Foreskin keratinocyte (primary cell): ENCODE measurements at places on chromosomes 7 and 10. TPM values are rescaled to one million over a fixed set of nuclear protein-coding genes. Genes with fewer than 3 reads are reported as not detected.

GRCh38 chr7:7256731-7257274 lies 74.5 kb downstream of the C1GALT1 start:
- DNase-seq: no peak

- no peak for DNase-seq
Measured at GRCh38 chr10:71285986-71286385, 33.1 kb upstream of the SLC29A3 start.

DNA sequence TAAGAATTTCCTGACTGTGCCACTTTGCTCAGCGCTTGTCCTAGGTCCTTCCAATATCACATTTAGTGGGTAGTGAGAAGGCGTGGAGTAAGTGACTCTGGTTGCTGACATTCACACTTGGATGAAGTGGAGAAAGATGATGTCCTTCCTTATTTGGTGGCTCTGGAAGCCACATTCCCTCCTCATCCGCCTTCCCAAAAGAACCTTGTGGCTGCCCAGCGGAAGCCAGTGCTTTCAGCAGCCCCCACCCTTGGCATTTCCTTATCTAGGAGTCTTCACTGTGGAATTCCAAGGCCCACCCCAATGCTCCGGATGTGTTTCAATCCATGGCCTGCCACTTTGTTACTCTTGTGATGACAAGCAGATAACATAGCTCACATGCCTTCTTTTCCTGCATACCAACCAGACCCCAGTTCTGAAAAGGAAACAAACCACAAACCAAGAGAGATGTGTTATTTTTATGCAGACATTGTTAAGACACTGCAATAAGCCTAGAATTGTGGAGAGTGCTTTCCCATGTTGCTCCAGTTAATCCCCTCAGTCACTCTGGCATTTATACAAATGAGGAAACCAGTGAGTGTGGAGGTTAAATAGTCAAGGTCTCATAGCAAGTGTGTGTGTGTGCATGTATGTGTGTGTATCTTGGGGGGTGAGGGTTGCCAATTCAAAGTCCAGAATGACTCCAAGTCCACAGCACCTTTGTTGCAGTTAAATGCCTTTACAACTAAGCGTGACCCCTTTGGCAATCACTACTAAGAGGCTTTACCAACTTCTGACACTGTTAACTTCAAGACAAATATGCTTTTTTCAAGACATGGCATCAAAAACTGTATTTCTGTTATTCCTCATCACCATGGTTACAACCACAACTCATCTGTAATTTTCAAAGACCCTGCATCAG lies 10.3 kb upstream of the ANKRD1 start:
- DNase-seq: no peak

DNA sequence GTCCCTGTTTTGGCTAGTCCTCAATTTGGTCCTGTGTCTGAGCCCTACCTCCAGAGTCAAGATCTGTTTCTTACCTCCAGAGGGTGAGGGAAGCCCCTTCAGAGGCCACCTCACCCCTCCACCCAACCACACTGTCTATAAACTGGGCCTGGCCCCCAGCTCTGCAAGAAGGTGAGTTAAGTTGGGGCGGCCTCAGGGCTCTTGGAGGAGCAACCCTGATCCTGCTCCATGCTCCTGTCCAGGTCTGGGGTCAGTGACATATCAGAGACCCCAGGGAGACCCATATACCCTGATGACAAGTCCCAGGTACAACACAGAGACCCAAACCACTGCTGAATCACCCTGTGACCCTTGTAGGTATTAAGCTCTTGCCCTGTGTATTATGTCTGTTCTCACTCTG lies 69.5 kb downstream of the MYL10 start:
- DNase-seq: no peak

DNA sequence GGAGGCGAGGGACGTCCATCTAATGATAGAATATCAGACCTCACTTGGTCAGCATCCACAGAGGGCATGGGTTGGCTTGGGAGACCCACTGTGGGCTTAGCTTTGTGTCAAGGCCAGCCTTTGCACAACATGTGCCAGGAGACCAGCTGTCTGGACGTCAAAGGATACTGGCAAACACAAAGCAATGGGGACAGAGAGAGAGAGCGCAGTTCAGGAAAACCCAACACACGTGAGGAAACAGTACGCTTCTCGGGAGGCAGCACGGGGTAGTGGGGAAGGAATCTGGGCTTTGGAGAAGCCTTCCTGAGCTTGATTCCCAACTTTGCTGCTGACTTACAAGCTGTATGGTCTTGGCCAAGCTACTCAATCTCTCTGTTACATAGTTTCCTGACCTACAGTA lies 14.7 kb downstream of the PRLHR start:
- no peak for DNase-seq

DNA sequence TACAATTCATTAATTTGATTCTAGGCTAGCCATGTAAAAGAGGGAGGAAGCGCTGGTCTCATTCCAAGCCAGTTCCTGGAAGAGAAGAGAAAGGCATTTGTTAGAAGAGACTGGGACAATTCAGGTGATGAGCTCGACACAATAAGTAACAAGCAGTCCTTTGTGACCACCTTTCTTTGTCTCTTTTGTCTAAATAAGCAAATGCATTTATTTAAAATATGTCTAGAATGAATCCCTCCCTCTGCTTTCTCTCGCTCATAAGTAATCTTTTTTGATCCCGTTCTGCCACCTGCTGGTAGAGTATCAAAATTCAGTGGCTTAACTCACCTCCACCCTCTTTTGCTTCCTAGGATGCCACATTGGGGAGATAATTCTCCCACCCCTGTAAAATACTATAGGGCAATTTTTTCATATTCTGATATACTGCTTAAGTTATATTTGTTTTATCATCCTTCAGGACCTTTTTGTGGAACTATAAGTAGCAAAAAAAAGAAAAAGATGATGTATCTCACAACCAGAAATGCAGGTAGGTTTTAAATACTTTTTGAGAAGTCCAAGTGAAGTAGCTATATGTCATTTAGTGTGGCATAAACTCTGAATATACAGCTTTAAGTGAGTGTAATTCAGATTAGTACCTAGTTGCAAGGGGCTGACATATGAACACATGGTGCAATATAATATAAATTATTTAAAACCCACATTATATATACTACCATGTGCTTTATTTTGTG lies 91.5 kb downstream of the GSDME start:
- DNase-seq: peak; percentile 28

- no peak for DNase-seq
Measured at GRCh38 chr7:148058092-148058491, 532.5 kb upstream of the C7orf33 start.

DNA sequence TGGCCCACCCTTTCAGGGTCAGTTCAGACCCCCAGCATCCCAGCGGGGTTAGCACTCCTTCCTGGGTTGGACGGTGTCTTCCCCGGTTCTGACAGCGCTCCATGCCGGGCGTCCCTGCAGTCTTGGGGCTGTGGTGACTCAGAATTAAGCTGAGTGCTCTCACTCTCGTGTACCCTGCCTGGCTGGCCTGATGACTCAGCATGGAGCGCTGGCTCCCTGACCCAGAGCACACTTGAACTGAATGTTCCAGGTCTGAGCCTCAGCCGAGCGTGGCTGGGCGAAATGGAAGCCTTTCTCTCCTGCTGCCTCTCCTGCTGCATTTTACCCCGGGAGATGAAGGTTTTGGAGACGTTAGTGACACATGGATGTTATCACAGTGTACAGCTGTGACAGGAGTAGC lies 7.1 kb downstream of the BAG3 start:
- peak; percentile 64 for DNase-seq

DNA sequence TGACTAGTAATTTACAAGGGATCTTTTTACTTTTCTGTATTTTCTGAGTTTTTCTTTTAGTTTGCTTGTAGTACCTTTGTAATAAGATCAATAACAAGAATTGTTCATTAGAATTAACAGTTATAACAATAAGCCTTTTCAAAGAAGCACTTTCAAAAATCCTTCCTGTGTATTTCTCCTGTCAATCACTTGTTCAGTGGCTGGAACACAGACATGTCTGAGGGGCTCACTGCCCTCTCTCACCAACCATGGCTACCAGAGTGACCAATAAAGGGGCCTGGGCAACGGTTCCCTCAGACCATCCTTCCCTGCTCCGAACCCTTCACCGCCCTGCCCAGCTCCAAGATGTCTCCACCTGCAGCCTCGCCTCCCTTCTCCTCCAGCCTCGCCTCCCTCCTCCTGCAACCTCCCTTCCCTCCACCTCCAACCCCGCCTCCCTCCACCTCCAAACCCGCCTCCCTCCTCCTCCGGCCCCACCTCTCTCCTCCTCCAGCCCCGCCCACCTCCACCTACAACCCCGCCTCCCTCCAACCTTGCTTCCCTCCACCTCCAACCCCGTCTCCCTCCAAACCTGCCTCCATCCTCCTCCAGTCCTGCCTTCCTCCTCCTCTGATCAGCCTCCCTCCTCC lies 353.4 kb downstream of the TNS3 start:
- no peak for DNase-seq

- no peak for DNase-seq
Measured at GRCh38 chr10:35172574-35172973, 45.9 kb downstream of the CREM start.

DNA sequence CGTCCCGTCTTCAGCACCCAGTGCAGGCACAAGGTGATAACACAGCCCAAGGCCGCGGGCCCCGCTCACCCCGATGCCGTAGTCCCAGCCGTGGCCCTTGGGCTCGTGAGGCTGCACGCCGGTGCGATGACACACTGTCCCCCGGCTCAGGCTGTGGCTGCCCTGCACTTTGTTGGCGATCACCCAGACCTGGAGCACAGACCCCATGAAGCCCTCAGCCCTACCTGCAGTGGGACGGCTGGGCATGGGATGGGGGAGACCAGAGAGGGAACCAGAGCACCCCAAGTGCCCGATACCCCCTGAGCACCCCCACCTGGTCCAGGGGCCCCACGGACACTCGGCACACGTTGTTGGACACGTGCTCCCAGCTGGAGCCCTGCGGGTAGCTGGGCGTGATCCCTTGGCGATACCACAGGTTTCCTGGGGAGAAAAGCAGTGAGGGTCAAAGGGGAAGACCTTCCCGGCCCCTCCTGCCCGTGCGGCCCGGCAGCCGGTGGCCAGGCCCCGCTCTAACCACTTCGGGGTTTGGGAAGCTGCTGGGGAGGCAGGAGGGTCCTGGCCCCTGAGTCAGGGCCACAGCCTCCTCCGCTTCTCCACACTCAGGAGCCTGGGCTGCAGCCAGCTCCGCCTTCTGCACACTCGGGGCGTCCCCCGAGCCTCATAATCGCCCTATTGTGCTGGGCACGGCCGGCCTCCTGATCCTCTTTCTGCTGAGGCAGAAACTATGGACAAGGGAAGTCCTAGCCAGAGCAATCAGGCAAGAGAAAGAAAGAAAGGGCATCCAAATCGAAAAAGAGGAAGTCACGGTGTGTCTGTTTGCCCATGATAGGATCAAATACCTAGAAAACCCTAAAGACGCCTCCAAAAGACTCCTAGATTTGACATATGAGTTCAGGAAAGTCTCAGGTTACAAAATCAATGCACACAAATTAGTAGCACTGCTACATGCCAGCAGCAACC lies 6.7 kb downstream of the BHLHA15 start:
- no peak for DNase-seq

GRCh38 chr7:144565586-144565985 lies 162.1 kb upstream of the NOBOX start:
- no peak for DNase-seq

GRCh38 chr7:158976468-158976848 lies 120.1 kb downstream of the DYNC2I1 start:
- DNase-seq: no peak

DNA sequence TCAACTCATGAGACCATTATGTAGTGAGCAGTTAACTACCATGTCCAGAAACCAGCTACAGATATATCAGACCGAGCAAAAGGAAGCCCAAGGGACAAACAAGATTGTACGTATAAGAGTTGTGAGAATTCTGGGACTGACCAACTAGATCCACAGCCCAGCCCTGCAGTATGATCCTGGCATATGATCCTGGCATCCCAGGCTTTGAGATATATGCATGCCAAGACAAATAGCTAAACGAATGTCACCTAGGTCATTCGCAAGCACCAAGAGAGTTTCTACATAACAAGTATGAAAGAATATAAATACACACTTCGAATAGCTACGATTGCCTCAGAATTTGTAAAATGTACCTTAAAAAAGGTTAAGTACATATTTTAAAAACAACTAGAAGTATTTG lies 56.4 kb upstream of the PMPCB start:
- DNase-seq: no peak

- peak; percentile 60 for DNase-seq
Measured at GRCh38 chr7:134697205-134697886, 50.7 kb downstream of the BPGM start.

DNA sequence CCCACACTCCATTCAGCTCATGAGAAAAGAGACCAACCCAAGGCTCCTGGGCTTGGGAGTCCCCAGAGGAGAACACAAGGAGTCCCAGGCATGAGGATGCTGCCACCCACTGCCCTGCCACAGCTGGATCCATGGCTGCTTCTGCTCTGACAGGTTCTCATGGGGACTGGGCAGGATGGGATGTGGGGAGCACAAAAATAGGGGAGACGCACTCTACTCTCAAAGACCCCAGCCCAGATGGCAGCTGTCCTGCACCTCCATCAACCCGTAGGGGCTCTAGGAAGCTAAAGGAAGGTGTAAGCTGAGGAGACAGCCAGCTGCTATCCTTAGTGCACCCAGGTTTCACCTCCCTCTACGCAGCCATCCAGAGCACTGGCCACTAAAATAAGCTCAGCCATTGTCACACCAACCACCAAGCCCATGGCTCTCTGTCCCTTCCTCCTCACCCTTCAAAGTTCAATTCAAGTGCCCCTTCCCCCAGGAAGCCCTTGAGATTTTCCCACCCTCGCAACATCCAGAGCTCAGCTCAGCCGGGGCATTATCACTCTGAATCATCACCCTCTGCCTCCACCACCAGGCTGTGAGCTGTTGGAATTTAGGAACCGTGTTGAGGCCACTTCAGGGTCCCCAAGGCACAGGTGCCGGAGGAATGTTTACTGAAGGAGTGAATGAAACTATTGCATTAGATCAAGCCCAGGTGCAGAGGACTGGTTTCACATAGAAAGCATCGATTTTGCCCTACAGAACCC lies 142.1 kb downstream of the GRID1 start:
- DNase-seq: no peak

GRCh38 chr10:86971232-86971991 lies 3.1 kb downstream of the ADIRF start:
- DNase-seq: peak; percentile 71

- peak; percentile 38 for DNase-seq
Measured at GRCh38 chr7:70698219-70698832, 433.6 kb upstream of the GALNT17 start.

GRCh38 chr10:9254353-9254752 lies 1199.9 kb downstream of the GATA3 start:
- peak; percentile 62 for DNase-seq

DNA sequence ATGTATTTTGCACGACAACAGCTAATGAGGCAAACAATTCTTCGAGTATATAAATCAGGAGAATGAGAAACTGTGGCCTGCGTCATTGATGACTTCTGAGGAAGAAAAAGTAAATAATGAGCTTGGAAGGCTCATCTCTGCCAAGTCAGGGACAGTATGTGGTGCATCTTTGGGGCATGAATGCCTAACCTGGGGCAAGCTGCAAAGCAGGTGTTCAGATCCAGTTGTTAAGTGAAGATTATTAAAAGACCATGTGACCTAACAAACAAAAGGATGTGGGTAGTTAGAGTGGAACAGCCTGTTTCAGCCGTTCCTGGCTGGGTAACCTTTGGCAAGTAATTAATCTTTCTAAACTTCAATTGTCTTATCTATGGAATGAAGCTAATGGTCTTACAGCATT lies 93.0 kb downstream of the LYZL2 start:
- no peak for DNase-seq

Gene OR6V1
- not detected in 2 replicates for total RNA-seq

Gene PLAC9
- total RNA-seq: not detected in 2 replicates

Gene AS3MT
- 4.4 and 6.4 TPM in 2 replicates for total RNA-seq

Gene CAMK2B
- total RNA-seq: 0.46 and 1.5 TPM in 2 replicates

Gene AKR1C4
- not detected in 2 replicates for total RNA-seq

Gene POU6F2
- not detected in 2 replicates for total RNA-seq
